ENCODE measurements at places on chromosomes 1 and 21.
A peak's percentile ranks its signal among the peaks of the same experiment; 100 is the strongest.

DNA sequence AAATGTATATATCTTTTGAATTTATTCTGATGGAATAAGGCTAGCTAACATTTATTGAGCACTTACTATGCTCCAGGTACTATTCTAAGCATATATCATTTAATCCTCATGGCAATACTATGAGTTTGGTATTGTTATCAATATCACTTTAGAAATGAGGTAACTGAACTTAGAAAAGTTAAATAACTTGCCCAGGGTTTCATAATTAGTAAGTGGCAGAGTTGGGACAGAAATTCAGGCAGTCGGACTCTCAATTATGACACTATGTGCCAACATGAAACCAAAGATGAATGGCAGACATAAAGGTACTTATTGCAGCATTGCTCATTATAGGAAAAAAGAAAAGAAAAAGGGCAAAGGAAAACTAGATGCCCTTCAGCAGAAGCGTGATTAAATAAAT, 48.2 kb downstream of the RAB3GAP2 start:
- DNase-seq, result no peak

DNA sequence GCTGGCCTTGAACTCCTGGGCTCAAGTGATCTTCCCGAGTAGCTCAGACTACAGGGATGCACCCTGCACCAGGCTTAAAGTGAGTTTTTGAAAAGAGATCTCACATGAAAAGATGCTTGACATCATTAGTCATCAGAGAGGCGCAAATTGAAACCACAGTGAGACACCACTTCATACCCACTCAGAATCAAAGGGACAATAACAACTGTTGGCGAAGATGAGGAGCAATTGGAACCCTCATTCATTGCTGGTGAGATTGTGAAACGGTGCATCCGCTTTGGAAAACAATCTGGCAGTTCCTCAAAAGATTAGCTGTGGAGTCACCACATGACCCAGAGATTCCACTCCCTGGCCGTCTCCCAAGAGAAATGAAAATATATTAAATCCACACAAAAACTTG, 122.3 kb downstream of the PGBD5 start:
- DNase-seq, result peak; percentile 76

DNA sequence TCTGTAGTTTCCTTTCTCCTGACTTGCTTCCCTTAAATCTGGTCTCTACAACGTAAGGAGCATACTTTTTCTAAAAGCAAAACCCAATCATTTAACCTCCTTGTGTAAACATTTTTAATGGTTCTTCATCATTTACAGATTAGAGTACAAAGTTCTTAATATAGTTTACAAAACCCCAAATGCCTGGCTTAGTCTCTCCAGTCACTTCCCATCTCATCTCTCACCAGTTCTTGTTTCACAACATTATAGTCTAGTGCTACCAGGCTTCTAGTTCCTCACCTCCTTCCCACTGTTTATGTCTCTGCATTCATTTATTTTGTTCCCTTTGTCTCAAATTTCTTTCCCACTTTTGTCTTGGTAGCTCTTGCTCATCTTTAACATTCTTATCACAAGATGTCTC, 168.4 kb downstream of the FASLG start:
- no peak for DNase-seq

DNA sequence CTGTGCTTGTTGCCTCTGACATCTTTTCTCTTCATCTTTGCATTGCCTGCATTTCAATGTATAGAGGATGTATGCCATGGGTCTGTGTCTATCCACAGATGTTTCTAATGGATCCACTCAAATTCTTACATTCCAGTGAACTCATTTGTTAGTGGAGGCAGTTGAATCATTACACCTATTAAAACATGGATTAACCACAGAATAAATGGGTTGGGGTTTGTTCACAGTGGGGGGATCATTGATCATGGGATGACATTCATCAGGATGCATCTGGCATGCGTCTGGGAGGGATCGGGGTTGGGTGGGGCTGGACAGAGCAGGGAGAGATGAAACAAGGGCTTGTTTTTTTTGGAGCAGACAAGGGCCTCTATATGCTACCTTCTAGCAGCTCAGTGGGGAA, 182.5 kb downstream of the RHOU start:
- DNase-seq, result no peak

DNA sequence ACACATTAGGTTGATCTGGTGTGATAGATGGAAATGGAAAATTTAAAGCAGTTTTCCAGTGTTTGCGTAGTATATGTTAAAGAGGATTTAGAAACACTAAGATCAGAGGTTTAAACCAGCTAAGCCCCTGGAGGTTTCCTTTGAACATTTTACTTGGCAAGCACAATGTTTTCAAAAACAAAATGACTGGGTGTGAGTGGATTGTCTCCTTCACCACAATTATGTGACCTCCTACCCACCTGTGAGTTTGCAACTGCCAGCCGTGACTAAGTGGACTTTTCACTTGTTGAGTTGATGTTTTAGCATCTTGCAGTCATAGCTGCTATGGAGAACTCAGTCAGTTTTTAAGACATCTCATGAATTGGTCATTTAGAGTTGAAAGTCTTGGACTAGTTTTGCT, 4.7 kb downstream of the CCDC190 start:
- no peak for DNase-seq

DNA sequence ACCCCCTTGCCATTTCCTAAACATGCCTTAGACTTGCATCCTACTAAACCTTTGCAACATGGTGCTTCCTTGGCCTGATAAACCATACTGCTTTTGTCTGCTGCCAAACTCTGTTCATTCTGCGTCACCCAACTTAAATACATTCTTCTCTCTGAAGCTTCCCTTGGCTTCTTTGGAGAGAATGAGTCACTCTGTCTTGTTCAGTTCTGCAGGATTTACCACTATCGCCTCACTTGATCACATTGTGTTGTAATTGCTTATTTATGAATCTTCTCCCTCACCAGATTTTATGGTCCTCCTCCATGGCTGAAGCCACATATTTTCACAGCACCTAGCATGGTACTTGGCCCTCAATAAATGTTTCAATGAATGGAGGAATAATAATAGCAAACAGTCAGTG, 21.7 kb upstream of the TUT4 start:
- DNase-seq, result no peak

DNA sequence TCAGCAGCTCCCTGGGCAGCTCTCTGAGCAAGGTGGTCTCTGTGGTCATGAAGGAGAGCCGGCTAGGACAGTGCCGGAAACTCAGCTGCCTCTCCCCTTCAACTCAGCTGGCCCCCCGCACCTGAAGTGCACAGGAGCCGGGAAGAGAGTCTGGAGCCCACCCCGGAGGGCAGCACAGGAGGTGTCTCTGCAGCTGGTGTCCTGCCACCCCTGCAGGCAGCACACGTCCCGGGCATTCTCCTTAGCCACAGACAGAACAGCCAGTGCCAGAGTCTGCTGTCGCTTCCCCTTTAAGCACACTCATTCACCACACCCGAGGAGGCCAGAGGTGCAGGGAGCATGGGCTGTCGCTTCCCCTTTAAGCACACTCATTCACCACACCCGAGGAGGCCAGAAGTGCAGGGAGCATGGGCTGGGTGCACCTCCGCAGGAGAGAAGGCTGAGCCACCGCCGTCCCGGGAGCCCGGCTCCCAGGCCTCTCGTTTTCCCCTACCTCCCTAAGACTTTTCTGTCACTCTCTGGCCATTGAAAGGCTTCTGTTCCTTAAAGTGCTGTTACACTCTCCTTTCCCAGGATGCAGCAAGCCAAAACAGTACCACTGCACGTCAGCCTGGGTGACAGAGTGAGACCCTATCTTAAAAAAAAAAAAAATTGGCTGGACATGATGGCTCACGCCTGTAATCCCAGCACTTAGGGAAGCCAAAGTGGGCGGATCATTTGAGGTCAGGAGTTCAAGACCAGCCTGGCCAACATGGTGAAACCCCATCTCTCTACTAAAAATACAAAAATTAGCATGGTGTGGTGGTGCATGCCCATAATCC, 16.9 kb upstream of the SAMD11 start:
- DNase-seq, result no peak

DNA sequence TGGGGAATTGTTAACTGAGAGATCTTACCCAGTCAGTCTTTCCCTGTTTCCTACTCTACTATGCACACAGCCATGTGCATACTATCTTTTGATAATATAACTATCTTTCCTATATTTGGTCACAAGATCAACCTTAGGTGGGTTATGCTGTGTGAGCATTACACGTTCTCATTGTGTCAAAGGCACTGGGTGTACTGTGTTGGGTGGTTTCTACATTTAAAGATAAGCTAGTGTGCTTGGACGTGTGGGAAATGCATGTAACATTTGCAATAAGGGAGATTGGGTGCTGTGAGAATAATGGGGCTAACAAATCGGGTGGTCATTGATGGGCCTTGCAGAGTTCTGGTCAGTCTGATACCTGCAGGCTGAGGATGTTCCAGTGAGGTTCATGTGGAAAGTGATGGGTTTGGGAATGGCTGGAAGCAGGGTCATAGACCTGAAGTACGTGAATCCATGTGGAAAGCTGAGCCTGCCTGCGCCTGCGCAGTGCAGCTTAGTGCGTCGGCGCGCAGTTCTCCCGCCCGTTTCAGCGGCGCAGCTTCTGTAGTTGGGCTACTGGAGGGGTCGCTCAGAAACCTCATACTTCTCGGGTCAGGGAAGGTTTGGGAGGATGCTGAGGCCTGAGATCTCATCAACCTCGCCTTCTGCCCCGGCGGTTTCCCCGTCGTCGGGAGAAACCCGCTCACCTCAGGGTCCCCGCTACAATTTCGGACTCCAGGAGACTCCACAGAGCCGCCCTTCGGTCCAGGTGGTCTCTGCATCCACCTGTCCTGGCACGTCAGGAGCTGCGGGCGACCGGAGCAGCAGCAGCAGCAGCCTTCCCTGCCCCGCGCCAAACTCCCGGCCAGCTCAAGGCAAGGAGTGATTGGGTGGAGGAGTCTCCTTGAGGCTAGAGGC, at the start of gene MSH4:
Gene MSH4, plus strand, starts transcription at position 507 of the 897 bp plus-strand sequence. Its CDS starts 104 bp downstream, at position 611.
- DNase-seq, result peak; percentile 84

- DNase-seq, result no peak
Measured at GRCh38 chr1:236766506-236766905, 28.6 kb upstream of the MTR start.

DNA sequence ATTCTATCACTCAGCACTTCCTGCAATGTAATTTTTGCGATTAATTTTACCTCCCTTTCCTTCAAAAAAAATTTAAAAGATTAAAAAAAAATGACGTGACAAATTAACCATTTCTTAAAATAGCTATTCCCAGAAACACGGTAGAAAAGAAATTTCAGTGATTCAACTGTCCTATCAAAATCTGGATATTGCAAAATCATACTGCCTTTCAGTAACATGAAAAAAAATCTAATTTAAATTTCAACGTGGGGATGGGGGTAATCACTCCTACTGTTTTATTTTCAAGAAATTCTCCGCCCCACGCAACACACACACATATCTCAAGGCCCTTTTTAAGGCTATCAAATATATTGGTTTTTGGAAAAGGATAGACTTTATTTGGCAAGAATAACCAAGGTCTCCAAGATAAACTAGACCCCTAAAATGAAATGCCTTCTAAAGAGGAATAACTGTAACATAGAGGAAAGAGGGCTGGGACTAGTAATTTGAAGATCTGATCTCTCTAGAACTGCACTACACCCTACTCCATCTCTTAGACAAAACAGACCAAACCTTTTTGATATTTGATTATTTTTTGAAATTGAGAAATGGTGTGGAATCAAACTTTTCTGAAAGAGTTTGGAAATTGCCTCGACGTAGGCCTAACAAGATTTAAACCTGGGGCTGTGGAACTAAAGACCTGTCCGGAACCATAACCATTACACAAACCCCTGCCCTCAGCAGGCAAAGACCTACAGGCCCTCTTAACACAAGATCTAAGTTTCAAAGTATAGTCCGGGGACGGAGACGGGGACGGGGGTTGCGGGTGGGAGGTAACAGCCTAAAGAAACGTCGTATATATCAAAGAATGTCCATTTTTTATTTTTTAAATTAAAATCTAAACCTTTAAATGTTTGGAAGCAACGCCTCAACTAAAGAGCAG, 941 bp downstream of the ARNT start:
- peak; percentile 44 for DNase-seq

DNA sequence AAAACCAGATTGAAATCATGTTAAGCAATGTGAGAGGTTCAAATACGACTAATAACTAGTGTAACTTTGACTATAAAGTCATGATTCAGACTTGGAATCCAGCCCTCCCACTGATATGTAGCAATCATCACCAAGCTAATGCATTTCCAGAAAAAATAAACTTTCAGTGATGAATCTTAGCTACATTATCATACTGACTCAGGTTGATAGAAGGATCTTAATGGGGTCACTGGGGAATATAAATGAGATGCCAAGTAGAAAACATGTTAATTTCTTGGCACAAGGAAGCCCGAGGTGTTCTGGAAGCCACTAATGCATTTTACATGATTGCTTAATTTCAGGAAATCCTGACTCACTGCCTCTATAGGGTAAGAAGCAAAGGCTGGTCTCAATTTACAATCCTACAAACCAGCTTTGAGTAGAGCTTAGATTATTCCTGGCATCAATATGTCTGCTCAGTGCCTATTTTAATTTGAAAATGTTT, 67.7 kb downstream of the SELENOF start:
- no peak for DNase-seq

DNA sequence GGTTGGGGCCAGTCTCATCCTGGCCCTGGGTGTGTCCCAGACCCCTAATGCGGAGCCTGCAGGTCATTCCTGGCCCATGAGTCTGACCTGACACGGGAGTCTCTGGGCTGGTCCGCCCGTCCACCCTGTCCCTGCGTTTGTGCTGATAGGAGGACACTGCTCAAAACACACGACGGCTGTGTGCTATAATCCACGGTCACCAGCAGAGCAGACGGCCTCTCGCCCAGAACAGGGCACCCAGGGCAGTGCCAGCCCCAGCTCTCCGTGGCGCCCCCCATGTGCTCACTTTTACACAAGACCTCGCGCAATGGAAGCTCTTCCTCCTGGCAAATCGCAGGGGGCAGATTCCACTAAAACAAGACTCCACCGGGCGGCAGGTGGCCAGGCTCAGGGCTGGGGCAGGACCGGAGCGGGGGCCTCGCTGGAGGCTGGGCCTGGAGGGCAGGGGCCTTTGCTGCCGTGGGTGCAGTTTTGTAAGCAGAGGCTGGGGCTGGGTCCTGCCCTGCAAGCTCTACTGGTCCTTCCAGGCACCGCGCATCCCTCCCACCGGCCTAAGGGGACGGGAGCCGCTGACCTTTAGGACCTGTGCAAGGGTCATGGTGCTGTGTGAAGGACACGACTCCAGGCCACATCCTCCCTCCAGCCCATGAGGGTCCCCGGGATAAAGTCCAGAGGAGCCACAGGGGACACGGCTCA, 10.6 kb upstream of the SLC19A1 start:
- no peak for DNase-seq

DNA sequence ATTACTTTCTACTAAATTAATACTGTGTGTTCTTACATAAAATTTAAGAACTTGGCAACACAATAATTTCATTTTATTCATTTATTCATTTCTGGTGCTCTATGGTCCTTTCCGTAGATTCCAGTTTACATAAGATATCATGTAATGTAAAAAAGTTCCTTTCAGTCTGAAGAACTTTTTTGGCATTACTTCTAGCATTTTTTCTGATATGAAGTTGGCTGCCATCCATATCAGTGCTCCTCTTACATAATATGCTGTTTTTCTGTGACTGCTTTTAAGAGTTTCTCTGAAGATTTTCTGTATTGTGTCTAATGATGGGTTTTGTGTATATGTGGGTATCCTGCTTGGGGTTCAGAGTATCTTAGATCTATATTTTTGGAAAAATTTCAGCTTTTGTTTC, 34.8 kb downstream of the LIN9 start:
- no peak for DNase-seq
